ENCODE measurements at places on chromosomes 2 and 18.

DNA sequence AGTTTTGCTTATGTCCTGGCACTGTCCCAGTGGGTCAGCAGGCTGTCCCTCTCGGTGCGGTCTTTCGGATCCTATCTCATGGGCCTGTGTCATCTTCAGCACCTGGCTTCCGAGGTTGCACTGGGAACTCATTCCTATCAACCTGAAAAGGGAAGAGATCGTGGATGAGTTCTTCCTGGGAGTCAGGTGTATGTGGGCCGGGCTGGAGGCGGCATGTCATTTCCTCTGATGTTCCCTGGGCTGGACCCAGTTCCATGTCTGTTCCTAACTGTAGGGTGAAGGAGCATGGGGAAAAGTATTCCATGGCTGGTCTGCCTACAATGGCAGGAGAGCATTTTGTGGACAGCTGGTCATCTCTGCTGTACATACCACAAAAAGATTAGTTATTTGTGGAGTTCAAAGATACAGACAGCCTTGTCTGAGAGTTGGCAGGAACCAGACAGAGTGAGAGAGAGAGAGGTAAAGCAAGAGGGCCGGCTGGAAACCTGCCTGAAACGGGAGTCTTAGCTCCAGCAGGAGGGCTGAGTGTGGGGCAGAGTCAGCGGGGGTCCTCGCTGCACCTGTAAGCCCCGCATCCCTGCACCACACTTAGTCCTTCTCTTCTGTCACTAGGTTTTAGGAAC lies 25.2 kb downstream of the FAM228A start:
- H3K4me1 ChIP-seq, result no peaks in the 10 kb centered on the region
- H3K36me3 ChIP-seq, result peaks cover 7% of the 10 kb centered on the region
- no peak for DNase-seq
- H3K4me3 ChIP-seq, result no peak overlapping the region
- H3K27me3 ChIP-seq, result no peaks in the 10 kb centered on the region
- H3K27ac ChIP-seq, result no peak overlapping the region

GRCh38 chr18:64659196-64659595 lies 510.3 kb upstream of the LINC00305 start:
- no peaks in the 10 kb centered on the region for H3K27me3 ChIP-seq
- no peak overlapping the region for H3K27ac ChIP-seq
- DNase-seq, result no peak
- no peak overlapping the region for H3K4me3 ChIP-seq
- no peaks in the 10 kb centered on the region for H3K36me3 ChIP-seq

DNA sequence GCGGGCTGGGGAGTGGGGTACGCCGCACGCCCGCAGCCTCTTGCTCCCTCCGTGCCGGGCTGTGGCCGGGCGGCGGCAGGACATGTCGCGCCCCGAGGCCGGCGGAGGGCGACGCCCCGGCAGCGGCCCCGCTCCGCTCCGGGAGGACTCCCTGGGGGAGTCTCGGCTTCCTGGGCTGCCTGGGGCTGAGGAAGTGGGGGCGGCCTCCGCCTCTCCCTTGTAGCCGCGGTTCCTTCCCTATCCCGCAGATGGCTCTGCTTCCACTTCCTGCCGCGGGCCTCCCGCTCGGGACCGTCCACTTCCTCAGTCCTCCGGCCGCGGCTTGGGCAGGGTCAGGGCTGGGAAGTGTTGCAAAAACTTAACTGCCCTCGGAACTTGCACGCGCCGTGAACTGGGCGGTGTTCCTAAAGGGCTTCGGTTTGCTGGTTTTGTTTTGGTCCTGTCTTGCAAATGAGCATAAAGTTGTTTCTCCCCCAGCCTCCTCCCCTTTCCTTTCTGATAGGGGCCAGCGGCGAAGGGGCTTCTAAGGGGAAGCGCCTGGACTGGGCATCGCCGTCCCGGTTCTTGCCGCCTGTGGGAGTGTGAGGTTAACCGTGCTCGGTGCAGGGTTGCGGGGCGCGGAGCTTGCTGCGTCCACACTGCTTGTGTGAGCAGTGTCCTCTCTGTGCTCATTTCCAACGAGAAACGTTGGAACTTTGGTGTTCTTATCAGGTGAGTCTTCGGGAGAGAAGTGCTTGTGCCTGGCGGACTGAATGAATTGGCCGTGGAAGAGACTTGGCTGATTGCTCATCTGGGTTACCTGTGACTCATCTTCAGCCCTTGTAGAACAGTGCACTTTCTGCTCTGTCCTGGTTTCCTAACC lies 600 bp downstream of the RALB start:
- peak overlapping the region; percentile 47 for H3K27ac ChIP-seq
- peaks cover 55% of the 10 kb centered on the region for H3K4me1 ChIP-seq
- H3K36me3 ChIP-seq, result peaks cover 2% of the 10 kb centered on the region
- DNase-seq, result peak; percentile 67
- peaks cover 27% of the 10 kb centered on the region for H3K27me3 ChIP-seq

DNA sequence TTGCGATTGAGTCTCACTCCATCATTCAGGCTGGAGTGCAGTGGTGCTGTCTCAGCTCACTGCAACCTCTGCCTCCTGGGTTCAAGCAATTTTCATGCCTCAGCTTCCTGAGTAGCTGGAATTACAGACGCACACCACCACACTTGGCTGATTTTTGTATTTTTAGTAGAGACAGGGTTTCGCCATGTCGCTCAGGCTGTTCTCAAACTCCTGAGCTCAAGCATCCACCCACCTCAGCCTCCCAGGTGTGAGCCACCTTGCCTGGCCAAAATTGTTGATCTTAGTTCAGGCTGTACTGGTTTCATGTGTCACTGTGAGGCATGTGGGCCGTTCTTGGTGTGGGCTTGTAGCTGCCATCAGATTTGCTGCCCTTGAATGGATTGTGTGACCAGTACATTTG lies 18.1 kb downstream of the CD8A start:
- H3K36me3 ChIP-seq, result peaks cover 13% of the 10 kb centered on the region
- H3K27me3 ChIP-seq, result no peaks in the 10 kb centered on the region
- H3K27ac ChIP-seq, result no peak overlapping the region
- H3K4me1 ChIP-seq, result peaks cover 4% of the 10 kb centered on the region
- H3K4me3 ChIP-seq, result no peak overlapping the region

- H3K27me3 ChIP-seq, result no peaks in the 10 kb centered on the region
- H3K36me3 ChIP-seq, result peaks cover 2% of the 10 kb centered on the region
- H3K4me3 ChIP-seq, result no peak overlapping the region
- H3K27ac ChIP-seq, result no peak overlapping the region
- DNase-seq, result no peak
- H3K4me1 ChIP-seq, result no peaks in the 10 kb centered on the region
Observed at GRCh38 chr2:161207941-161208340, 47.7 kb downstream of the TANK start.

GRCh38 chr2:108082978-108083377 lies 96.7 kb downstream of the SLC5A7 start:
- H3K27me3 ChIP-seq, result peaks cover 4% of the 10 kb centered on the region
- H3K4me1 ChIP-seq, result no peaks in the 10 kb centered on the region
- DNase-seq, result no peak
- no peak overlapping the region for H3K27ac ChIP-seq
- H3K4me3 ChIP-seq, result no peak overlapping the region

DNA sequence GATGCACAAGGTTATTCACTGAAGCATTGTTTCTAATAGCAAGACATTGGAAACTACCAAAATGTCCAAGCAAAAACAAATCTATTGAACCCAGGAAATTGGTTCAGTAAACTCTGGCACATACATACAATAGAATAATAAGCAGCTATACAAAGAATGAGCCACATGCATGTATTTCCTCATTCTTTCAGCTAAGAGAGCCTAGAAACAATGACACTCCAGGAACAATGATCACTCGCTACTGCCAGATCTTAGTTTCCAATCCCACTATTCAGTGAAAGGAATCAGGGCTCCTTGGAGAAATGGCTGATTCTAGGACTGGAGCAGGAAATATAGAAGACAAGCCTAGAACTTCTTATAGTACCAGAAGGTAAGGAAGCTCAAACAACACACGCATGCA lies 221.9 kb upstream of the AGAP1 start:
- peaks cover 38% of the 10 kb centered on the region for H3K4me1 ChIP-seq
- peak overlapping the region; percentile 32 for H3K27ac ChIP-seq
- peaks cover 3% of the 10 kb centered on the region for H3K27me3 ChIP-seq
- peaks cover 9% of the 10 kb centered on the region for H3K36me3 ChIP-seq
- H3K4me3 ChIP-seq, result no peak overlapping the region

- H3K27me3 ChIP-seq, result no peaks in the 10 kb centered on the region
- DNase-seq, result no peak
- no peaks in the 10 kb centered on the region for H3K4me1 ChIP-seq
- no peak overlapping the region for H3K4me3 ChIP-seq
- H3K27ac ChIP-seq, result no peak overlapping the region
- H3K36me3 ChIP-seq, result peaks cover 3% of the 10 kb centered on the region
Observed at GRCh38 chr2:23200787-23201114, 184.2 kb upstream of the KLHL29 start.

DNA sequence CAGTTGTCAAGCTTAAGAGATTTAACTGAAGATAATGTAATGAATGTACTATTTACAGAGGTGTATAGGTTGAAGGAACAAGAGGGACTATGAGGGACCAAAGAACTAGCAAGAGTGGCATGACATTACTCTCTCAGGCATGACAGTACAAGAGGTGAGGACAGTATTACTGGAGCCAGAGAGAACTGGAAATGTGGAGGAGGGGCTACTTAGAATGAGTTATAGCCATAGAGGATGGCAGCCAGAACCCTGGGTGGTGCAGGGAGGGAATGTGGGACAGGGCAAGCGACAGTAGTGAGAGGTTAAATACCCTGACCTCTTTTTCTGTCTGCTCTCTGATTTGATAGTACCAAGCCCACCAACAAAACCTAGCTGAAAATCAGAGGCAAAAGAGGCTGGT lies 122.6 kb upstream of the UGP2 start:
- H3K27ac ChIP-seq, result no peak overlapping the region
- H3K36me3 ChIP-seq, result peaks cover 5% of the 10 kb centered on the region
- no peak overlapping the region for H3K4me3 ChIP-seq

GRCh38 chr2:134002391-134002790 lies 251.5 kb upstream of the MGAT5 start:
- H3K27me3 ChIP-seq, result no peaks in the 10 kb centered on the region
- H3K27ac ChIP-seq, result no peak overlapping the region
- peaks cover 5% of the 10 kb centered on the region for H3K4me1 ChIP-seq
- no peak overlapping the region for H3K4me3 ChIP-seq

GRCh38 chr2:128606837-128607236 lies 288.2 kb upstream of the HS6ST1 start:
- no peaks in the 10 kb centered on the region for H3K27me3 ChIP-seq
- no peak overlapping the region for H3K27ac ChIP-seq
- peaks cover under 1% of the 10 kb centered on the region for H3K4me1 ChIP-seq

Data from neural crest cell (in vitro differentiated cells).